AG10803 (cell line): ENCODE measurements at places on chromosomes 12 and 14.

DNA sequence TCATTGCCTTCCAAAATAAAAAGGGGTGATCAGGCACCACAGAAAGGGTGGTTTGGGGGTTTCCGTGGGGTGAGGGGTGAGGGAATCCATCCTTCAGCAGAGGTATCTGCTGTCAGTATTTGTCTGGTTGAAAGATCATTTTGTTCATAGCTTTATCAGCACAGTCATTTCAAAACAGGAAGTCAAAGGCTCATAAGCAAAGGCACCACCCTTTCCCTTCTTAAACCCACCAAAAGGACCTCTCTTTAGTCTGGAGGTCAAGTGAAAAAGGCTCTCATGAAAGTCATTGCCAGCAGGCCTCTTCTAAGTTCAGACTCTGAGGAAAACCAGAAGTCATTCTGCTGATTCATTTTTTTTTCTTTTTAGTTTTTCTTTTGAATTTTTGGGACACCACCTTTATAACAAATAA, 6.2 kb downstream of the CHST11 start:
- DNase-seq: no peak

- peak; percentile 67 for DNase-seq
Observed at GRCh38 chr12:27965966-27966365, 6.6 kb downstream of the PTHLH start.

DNA sequence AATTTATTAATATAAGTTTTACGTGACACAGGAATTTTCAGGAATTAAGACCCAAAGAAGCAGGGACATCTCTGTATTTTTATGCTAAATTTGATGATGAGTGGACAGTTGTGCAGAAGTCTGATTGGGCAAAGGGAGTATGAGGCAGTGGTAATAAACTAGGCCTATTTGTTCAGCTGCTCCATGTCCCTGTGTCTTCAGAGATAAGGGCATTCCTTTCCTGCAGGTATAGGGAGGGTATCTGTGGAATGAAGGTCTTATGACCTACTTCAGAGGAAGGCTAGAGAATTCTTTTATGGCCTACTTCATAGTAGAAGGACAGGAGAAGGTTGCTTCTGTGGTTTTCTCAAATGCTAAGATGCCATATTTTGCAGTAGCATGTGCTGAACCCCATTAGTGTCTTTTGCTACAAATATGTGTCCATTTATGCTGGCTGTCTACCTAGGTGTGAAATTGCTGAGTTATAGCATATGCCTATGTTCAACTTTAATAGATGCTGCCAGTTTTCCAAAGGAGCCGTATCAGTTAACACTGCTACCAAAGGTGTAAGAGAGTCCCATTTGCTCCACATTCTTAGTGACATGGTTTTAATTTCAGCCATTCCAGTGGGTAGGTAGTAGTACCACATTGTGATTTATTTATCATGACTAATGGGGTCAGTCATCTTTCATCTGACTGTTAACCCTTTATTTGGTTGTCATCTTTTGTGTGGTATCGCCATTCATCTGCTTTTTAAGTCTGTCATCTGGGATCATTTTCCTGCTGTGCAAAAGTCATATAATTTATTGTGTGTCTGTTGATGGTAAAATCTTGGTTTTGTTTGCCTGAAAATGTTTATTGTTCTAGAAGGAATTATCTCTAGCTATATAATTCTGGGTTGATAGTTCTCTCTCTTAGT, 410.7 kb upstream of the RGS6 start:
- DNase-seq: no peak

GRCh38 chr14:56664811-56665421, 85.3 kb downstream of the TMEM260 start:
- no peak for DNase-seq

DNA sequence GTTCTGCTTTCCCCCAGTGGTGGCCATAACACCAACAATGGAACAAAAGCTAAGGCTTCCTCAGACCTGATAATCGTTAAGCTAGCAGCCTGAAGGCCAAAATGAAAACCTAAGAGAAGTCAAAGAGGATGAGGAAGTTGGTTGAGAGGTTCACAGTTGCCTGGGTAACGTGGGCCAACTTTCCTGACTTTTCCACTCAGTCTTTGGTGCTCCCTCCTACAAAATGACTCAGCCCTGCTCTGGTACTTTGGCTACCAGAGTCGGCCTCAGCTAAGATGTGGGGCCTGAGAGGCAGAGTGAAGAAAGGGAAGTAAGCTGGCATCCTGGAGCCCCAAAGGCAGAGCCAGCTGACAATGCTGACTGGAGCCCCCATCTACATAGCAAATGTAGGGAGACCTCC, 14.9 kb upstream of the FKBP11 start:
- DNase-seq: no peak
